ENCODE measurements at places on chromosomes 2 and 18.
A peak's percentile ranks its signal among the peaks of the same experiment; 100 is the strongest.

DNA sequence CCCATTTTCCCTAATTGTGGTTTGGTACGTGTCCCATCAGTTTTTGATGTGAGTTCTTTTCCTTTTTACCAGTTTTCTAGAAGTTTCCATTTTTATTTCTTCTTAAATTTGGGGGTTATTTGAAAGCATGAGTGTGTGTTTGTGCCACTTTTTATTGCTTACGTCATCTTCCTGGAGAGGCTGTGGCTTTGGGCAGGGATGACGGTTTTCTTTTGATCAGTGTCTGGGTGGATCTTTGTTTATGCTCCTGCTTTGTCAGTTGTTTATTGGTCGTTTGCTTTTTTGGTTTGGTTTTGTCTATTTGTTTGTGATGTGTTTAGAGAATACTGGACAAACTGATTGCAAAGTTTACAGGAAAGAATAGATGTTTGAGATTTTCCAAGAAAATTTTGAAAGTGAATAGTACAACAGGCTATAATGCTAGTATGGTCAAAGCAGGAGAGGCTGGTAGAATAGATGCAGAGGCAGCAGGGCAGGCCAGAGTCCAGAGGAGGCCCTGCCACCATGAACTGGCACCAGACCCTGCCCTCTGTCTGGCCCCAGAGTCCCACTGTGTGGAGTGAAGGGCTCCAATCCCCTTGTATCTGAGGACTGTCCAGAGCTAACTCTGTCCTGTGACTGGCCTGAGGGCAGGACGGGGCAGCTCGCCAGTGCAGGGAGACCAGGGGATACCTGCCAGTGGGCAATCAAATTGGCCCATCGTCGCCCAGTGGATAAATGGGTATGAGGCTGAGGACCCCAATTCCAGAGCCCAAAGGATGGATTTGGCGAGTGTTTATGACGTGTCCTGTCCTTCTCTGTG, 23.4 kb upstream of the SNED1 start:
- DNase-seq: no peak

DNA sequence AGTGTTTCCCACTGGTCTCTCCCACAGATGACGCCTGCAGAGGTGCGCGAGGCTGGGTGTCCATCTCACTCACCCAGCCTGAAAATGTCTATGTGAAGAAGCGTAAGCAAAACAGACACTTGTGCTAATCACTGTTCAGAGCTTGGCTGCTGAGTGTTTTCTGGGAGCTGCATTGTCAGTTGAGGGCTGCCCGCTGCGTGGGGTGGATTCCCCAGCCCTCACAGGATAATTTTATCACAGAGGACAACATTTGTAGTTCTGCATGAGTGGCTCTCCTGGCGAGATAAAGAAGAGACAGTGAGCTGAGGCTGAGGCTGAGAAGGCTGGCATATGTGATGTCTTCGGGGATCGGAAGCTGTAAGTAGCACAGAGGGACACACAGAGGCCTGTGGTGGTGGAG, 16.2 kb upstream of the CAPN13 start:
- DNase-seq: no peak

GRCh38 chr2:11508279-11508678, 25.6 kb upstream of the GREB1 start:
- no peak for DNase-seq

GRCh38 chr2:61538920-61539520, 864 bp upstream of the XPO1 start:
- peak; percentile 13 for DNase-seq

DNA sequence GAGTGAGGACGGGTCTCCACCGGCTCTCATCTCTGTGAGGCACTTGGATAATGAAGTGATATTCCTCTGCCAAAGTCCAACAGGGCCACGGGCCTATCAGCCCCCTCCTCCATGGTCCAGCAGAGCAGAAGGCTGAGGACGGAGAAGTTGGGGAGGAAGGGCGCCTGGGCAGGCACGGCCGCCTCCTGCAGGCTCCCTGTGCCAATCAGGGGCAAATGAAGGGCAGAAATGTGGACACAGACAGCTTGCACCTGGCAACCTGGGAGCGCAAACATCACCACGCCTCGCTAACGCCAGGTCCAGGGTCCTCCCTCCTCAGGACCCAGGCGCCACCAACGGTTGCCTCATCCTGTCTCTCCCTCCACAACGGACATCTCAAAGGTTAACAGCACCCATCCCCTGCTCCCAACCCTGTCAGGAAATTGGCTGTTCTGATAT, 24.3 kb downstream of the SMAD7 start:
- DNase-seq: no peak

DNA sequence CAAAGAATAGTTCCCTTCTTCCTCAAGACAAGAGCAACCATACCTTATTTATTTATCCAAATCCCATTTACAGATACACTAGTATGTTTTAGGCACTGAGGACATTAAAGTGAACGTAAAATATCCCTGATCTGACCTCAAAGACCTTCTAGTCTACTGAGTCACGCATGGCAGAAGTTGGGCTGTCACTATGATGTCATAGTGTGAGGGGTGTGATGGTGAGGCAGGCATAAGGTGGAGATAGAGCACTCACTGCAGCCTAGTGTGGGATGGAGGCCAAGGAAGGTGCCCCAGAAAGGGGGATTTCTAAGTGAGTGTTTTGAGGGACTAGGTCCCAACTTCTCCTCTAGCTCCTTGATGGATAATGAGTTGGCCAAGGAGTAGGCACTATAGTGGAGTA, 249.5 kb upstream of the SKOR2 start:
- no peak for DNase-seq

DNA sequence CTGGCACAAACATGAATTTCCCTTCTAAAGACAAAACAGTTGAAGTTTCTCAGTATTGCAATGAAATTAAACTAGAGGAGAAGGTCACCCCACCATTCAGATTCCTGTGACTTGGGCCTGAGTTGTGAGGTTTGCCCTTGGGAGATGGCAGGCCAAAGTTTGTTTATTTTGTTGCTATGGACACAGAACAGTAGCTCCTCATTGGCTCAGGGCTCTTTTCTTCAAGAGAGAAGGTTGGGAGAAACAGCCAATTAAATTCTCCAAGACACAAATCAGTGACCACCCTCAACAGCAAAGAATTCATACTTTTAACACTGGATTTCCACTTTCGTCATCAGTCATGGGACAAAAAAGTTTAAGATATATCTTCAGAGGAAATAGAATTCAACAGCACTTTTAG, at the start of gene FLACC1:
Gene FLACC1, minus strand, starts transcription at position 125 of the 400 bp plus-strand sequence. CDS start 5,941 bp downstream, outside the sequence.
- no peak for DNase-seq
